NCI-H510A (cell line): ENCODE measurements at places on chromosomes 16 and 17.

- peak; percentile 68 for DNase-seq
Measured at GRCh38 chr17:42979511-42980273, at the start of gene PTGES3L. Gene PTGES3L, minus strand, starts transcription at chr17:42980080. Its CDS starts 27 bp downstream, at chr17:42980053.

GRCh38 chr16:28556914-28557320 is 3.2 kb downstream of the SGF29 start:
- no peak for DNase-seq

DNA sequence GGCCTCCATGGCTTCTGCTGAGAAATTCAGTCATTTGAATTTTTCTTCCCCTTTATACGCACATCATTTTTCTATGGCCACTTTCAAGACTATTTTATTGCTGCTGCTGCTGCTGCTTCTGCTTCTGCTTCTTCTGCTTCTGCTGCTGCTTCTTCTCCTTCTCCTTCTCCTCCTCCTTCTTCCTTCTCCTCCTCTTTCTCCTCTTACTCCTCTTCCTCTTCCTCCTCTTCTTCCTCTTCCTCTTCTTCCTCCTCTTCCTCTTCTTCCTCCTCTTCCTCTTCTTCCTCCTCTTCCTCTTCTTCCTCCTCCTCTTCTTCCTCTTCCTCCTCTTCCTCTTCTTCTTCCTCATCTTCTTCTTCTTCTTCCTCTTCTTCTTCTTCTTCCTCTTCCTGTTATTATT is 22.4 kb downstream of the CPD start:
- no peak for DNase-seq

DNA sequence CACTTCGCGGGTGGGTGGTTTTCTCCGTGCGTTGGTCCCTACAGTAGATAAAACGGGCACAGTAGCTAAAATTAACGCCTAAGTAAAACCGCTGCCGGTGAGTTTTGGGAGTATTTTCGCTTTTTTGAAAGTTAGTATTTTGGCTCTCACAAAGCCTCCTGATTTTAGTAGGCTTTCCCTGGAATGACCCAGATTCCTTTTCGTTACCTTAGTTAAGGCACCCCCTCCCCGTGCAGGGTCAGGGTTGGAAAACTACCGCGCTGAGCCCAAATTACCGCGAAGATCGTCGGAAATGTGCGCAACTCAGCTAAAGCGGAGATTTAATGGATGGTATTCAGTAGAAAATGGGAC is 28.3 kb upstream of the ST6GALNAC1 start:
- no peak for DNase-seq

GRCh38 chr16:86697715-86698114 is 119.4 kb downstream of the FOXL1 start:
- DNase-seq = no peak

GRCh38 chr16:70712942-70713341 is 27.1 kb upstream of the MTSS2 start:
- no peak for DNase-seq

DNA sequence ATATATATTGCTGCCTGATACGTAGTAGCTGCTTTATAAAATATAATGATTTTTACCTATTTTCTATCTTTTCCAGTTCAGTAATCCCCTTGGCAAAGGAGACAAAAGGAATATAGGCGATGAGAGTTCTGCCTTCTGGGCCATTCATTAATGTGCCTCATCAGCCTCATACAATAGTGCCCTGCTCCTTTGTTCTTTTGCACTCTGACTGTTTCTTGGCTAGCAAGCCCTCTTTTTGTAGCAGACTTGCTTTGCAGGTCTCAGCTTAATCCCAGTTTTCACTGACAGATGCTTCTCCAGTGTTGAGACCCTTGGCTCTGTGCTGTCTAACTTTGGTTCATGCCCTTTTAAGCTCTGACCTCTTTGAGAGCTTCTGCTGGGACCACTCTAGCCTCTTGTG is 10.4 kb downstream of the HSD17B2 start:
- DNase-seq = no peak

DNA sequence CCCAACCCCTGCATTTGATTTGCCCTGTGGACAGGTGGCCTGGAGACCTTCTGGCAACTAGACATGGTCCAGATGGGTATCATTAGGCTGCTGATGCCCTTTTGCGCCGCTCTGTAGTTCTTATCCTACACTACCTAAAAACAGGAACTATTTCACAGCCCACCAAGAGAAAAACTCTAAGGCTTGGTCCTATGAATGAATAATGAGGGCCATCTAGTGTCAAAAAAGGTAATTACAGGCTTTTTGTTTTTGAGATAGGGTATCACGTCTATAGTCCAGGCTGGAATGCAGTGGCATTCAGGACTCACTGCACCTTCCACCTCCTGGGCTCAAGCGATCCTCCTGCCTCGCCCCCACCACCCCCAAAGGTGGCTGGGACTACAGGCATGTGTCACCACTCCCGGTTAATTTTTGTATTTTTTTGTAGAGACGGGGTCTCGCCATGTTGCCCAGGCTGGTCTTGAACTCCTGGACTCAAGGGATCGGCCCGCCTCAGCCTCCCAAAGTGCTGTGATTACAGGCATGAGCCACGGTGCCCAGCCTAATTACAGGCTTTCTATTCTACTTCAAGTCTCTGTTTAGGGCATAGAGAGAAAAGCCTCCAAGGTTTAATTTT is 20.9 kb downstream of the COIL start:
- DNase-seq = no peak

GRCh38 chr17:27240086-27240801 is 53.7 kb upstream of the WSB1 start:
- no peak for DNase-seq

- no peak for DNase-seq
Measured at GRCh38 chr16:21161211-21161610, 2.7 kb downstream of the LDAF1 start.

GRCh38 chr17:69945698-69946185 is 129.3 kb upstream of the KCNJ16 start:
- no peak for DNase-seq

- no peak for DNase-seq
Measured at GRCh38 chr16:35150805-35151312, 1691.4 kb downstream of the TP53TG3F start.

GRCh38 chr17:64781014-64781756 is 119.1 kb upstream of the SMURF2 start:
- DNase-seq = peak; percentile 17

- no peak for DNase-seq
Measured at GRCh38 chr16:4836727-4837126, 10.4 kb downstream of the GLYR1 start.

DNA sequence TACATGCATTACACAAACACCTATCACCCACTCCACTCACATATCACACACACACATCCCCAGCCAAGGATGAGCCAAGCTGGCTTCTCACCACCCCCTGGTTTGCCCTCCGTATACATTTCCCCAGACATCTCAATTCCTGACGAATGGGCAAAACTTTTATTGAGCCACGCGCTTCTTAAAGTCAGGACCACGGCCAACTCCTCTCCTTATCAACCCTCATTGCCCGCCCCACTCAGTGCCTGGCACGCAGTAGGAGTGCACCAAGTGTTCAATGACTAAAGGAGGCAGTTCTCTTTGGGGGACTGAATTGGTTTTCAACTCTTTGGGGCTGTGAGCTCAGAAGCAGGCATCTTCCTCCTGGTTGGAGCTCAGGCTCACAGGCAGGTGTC is 22.5 kb upstream of the C16orf78 start:
- no peak for DNase-seq

- no peak for DNase-seq
Measured at GRCh38 chr17:76953946-76954345, 85.7 kb downstream of the MGAT5B start.

DNA sequence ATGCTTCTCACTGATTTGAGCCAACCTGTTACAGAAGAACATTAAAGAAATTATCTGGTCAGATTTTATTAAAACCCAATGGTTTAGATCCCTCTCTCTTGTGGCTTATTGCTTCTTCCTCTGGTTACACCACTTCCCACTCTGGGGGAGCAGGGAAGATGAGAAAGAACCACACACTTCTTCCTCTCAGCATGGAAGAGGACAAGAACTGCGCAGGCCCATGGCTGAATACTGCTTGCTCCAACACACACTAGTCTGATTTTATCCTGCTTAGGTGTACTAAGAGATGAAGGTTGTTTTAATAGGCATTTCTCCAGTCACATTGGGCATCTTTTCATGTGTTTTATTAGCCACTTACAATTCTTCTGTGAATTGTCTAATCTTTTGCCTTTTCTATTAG is 27.6 kb downstream of the MAP3K3 start:
- DNase-seq = no peak

GRCh38 chr16:86529160-86529559 is 18.8 kb downstream of the FOXF1 start:
- no peak for DNase-seq

GRCh38 chr17:17938388-17939107 is 33.7 kb downstream of the TOM1L2 start:
- no peak for DNase-seq

DNA sequence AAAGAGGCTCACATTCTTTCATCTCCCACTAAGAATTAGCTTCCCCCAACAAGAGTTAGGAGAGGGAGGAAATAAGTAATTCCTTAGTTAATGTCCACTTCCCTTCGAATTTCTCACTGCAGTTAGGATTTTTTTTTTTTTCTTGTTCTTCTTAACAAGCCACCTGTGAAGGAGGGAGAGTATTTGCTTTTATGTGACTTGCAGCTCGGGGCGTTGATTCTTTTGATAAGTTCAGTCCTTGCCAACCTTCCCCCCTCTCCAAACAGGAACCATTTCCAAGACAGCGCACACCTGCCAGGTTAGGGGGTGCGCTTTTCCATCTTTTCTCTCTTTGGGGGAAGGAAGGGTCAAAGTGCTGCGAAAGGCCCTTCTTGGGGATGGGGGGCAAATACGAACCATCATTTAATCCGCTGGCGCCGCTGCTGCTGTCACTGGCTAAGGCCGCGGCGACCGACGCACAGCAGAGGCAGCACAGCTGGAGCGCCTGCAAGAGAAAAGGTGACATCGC is 758 bp downstream of the ADAMTS18 start:
- DNase-seq = no peak

DNA sequence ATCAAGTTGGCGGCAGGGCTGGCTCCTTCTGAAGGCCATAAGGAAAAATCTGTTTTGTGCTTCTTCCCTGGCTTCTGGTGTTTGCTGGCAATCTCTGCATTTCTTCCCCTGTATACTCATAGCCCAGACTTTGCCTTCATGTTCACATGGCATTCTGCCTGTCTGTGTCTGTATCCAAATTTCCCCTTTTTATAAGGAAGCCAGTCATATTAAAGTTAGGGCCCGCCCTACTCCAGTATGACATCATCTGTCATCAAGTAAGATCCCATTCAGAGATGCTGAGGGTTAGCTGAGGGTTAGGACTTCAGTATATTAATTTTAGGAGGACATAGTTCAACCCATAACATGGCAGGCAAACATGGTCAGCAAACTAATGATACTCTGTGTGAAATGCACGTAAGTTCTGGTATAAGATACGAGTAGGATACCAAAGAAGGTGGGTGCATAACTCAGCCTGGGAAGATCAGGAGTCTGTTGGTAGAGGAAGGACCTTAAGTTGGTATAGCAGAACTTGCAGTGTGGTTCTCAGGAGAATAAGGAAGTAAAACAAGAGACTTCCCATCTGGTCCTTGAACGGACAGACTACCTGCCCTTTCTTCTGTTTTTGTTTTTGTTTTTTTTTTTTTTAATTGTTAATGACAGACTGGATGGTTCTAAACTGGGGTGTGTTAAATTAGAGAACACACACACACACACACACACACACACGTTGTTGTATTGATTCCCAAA is 13.9 kb downstream of the MAP2K6 start:
- DNase-seq = no peak

DNA sequence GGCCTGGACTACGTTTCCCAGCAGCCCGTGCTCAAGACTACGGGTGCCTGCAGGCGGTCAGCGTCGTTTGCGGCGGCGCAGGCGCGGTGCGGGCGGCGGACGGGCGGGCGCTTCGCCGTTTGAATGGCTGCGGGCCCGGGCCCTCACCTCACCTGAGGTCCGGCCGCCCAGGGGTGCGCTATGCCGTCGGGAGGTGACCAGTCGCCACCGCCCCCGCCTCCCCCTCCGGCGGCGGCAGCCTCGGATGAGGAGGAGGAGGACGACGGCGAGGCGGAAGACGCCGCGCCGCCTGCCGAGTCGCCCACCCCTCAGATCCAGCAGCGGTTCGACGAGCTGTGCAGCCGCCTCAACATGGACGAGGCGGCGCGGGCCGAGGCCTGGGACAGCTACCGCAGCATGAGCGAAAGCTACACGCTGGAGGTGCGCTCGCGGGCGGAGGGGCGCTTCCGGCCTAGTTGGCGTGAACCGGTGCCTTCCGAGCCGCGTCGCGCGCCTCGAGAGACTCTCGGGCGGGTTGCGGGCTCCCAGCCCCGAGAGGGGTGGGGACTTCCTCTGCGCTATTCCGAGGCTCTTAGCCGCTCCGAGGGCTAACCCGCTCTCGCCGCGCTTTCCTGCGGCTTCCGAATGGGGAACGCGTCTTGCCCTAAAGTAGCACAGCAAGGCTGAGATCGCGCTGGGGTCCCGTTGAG is at the start of gene RBL2:
Gene RBL2, plus strand, starts transcription at position 95 of the 689 bp plus-strand sequence. Its CDS starts 86 bp downstream, at position 181.
- peak; percentile 41 for DNase-seq

- DNase-seq = no peak
Measured at GRCh38 chr17:68057531-68057952, 22.0 kb downstream of the KPNA2 start.

DNA sequence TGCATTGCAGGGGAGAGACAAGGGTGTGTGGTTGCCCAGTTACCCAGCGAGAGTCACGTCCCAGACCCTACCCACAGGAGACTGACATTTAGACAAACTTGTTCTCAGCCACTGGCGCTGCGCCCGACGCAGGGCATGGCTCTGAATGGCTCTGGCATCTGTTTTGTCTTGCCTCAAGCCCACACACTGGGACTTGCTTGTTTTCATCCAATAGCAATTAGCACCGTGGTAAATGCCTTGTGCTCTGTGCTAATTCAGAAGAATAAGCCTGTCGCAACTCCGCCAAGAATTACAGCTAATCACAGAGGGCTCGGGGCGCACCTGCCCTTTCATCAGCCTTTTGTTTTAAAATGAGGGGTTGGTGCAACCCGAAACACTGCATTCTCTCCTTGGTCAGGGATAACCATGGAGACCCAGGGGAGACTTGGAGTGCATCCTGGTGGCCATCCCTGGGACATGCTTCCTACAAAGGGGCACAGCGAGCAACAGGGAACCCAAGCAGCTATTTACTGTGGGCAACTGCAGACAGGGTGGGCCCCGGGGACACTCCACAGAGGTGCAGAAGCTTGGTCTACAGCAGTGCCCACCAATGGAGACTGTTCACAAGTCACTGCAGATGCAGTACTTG is 220.6 kb upstream of the ZFHX3 start:
- DNase-seq = no peak

DNA sequence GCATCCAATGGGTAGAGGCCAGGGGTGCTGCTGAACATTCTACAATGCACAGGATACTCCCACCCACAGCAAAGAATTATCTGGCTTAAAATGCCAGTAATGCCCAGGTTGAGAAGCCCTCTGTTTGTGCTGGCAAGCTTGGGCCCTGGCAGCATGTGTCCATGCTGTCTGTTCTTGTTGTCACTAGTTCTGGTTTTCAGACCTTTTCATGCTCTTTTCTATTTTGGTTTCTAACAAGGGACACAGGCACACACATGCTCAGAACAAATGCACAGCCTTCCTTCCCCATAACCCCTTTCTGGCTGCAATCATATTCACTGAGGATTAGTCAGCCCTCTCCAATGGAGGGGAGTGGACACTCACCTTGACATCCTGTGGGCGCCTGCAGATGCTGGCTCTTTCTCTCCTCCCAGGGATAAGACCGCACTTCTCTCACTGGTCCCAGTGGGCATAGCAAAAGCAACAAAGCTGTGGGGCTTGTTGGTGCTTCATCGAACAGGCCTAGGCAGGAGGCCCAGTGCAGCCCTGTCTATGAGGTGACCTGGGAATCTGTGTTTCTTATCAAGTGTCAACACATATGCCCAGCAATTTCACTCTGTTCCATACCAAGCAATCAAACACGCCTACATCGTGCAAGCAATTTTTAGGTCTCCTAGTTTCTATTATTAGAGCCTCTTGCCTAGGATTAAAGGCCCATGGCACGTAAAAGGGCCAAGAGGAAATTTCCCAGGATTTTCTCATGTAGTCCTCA is 271.1 kb upstream of the CCL2 start:
- no peak for DNase-seq
